ENCODE measurements at places on chromosomes 11 and 22.

GRCh38 chr11:75945446-75945845 is 130.4 kb downstream of the UVRAG start:
- no peak for DNase-seq

DNA sequence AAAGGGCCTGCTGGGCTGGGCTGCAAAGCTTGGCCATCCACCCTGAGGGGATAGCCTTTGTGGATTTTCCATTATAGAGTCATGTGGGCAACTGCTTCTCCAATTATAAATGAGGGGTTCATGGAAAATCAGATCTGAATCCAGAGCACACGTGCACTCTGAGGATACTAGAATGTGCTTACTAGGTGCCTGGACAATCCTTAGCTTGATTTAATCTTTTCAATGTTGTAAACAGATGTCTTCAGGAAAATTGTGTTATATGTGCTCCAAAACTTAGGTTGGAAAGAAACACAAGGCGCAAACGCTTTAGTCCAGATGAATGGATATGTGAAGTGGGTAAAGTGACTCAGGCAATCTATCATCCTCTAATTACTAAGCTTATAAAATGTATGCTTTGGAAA is 92.0 kb downstream of the SLC17A6 start:
- DNase-seq: no peak

- DNase-seq: no peak
Observed at GRCh38 chr22:50199829-50200460, 866 bp upstream of the SELENOO start.

GRCh38 chr11:118715245-118715831 is 35.9 kb upstream of the TREH start:
- DNase-seq: no peak

DNA sequence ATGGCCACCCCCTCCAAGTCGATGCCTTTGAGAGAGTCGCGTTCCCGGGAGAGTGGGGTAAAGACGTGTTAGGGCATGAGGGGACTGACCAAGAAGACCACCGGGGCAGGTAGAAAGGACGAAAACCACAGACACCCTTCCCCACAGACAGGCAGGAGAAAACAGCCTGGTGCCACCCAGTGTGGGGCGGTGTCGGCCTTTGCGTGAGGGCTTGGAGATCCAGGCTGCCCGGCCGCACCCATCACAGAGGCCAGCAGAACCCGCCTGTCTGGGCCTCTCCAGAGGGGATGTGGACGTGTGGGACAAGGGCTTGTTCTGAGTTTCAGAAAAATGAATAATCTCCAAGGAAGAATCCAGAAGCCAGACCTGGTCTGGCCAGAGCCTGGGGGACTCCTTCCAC is 30.8 kb downstream of the DAGLA start:
- no peak for DNase-seq

DNA sequence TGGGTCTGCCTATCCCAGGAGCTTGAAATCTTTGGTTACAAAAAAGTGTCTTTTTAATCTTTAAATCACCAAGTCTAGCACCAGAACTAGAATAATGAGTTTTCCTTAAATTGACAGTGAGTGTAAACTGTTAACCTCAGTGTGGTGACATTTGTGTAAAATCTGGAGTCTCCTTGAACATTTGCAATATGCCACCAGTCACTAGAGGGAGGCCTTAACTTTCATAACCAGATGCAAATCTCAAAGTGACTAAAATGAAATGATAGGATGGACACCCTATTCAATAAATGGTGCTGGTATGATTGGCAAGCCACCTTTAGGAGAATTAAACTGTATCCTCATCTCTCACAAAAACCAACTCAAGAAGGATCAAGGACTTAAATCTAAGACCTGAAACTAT is 8.3 kb upstream of the SCGB1D2 start:
- DNase-seq: no peak

- DNase-seq: no peak
Observed at GRCh38 chr11:125626288-125626950, 1.5 kb downstream of the CHEK1 start.

- no peak for DNase-seq
Observed at GRCh38 chr11:119509969-119510401, 87.0 kb upstream of the THY1 start.

DNA sequence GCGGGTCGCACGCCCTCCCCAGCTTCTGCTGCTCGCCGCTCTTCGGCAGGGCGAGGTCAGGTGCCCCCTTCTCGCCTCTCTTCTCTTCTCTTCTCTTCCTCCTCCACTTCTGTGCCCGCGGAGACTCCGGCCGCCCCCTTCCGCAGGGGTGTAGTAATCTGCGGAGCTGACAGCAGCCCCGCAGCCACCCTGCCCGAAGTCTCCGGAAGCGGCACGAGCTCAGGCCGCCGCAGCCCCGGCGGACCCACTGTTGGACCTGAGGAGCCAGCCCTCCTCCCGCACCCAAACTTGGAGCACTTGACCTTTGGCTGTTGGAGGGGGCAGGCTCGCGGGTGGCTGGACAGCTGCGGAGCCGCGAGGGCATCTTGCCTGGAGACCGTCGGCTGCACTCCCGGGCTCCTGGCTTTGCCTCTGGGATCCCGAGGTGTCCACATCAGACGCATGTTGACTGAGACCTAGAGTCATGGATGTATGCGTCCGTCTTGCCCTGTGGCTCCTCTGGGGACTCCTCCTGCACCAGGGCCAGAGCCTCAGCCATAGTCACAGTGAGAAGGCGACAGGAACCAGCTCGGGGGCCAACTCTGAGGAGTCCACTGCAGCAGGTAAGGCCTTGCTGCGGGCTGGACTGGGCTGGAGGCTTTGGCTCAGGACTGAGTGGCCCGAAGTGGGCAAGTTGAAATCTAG is 486 bp downstream of the STIM1 start:
- no peak for DNase-seq

GRCh38 chr11:18798799-18799469 is 7.3 kb upstream of the PTPN5 start:
- DNase-seq: no peak

GRCh38 chr11:5467527-5467926 is 18.4 kb downstream of the OR51I2 start:
- DNase-seq: no peak

DNA sequence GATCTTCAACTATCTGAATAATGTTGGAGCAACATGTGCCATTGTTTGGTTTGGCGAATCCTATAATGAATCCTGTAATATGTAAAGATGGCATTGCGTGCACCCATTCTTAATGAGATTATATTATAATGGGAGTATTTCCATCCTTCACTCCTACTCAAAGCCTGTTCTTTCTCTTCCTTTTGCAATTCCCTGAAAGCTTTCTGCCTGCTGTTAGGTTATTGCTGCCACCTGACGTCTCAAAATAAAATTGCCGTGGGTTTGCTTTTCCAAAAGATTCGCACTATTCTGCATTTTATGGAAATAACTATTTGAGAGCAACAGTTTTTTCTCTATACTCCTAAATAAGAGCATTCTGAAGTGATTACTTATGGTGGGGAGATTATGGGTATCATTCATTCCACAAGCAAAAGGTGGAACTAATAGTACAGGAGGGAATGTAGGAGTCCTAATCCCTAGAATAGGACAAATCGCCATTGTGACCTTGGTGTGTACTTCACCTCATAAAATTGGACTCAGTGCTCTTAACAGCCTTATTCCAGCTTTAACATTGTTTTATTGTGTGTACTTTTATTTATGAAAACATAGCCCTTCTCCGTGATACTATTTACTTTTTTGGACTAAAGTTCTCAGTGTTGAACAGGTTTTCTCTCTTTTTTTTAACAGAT is 69.6 kb upstream of the ALKBH3 start:
- no peak for DNase-seq

DNA sequence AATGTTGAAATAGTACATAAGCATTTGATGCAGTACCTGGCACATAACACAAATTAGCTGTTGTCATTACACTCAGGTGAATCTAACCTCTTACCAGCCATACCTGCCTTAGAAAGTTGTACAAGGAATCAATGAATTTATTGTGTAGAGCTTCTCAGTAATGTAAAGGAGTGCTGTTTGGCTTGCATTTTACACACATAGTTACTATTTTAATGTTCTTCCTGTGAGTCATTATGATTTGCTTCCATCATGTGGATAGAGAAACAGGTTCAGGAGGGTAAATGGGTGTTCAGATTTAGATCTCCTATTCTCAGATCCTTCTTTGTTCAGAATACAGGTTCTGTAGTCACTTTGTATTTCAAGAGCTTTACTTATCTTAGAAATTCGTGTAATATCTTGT is 27.6 kb upstream of the RCE1 start:
- DNase-seq: no peak

GRCh38 chr11:61494381-61494961 is 14.1 kb upstream of the LRRC10B start:
- DNase-seq: no peak

DNA sequence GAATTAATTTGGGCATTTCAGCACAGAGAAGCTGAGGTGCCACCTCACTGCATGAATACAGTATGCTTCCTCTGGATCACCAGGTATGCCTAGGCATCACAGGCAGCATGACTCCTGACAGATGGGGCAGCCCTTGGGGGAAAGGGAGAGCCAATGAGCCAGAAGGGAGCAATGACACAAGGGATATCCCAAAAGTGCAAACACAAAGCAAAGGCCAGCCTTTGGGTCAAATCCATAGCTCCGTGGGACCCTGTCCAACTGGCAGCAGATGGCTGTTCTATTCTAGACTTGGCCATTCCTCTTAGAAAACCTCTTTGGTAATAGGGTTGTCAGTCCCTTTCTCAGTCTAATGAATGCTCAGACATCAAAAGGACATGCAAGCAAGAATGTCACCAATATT is 73.3 kb downstream of the SERGEF start:
- DNase-seq: no peak

DNA sequence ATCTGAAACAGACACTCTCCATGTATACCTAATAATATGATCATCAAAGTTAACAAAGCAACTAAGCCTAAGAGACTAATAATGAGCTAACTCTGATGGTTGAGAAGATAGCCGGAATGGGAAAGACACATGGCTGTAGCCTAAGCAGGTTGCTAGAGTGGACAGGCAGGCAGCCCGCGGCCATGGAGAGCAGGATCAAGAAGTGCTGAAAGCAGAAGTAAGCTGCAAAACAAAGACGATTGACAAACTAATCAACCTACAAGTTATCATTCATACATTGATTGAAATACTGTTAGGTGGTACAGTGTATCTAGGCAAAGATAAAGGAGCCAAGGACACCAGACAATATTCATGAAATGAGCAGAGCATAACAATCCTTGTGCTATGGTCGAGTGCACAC is 29.3 kb downstream of the SLN start:
- DNase-seq: no peak

GRCh38 chr11:93559681-93560080 is 16.5 kb upstream of the SMCO4 start:
- DNase-seq: no peak

GRCh38 chr22:46178755-46179505 is 28.6 kb downstream of the PPARA start:
- no peak for DNase-seq

GRCh38 chr11:47183969-47184368 is 2.3 kb downstream of the PACSIN3 start:
- no peak for DNase-seq

DNA sequence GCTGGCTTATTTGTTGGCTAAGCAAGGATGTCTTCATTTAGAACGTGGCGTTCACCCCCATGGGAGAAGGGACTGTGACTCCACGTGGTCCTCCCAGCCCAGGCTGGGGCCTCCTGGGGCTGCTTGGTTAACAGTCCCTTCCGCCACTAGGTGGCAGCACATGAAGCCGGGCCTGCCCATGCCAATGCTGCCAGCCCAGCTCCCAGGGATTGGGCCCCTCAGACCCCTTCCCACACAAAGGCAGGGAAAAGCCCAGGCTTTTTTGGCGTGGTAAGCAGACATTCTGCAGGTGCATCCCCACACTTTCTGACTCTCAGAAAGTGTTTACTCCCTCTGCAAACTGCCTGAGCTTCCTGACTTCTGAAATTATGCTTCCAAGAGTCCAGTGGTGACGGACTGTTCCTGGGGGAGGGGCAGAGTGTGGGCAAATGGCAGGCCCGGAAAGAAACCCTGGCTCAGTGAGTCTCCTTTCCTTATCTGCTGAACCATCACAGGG is 3.1 kb downstream of the CBX6 start:
- peak; percentile 47 for DNase-seq

DNA sequence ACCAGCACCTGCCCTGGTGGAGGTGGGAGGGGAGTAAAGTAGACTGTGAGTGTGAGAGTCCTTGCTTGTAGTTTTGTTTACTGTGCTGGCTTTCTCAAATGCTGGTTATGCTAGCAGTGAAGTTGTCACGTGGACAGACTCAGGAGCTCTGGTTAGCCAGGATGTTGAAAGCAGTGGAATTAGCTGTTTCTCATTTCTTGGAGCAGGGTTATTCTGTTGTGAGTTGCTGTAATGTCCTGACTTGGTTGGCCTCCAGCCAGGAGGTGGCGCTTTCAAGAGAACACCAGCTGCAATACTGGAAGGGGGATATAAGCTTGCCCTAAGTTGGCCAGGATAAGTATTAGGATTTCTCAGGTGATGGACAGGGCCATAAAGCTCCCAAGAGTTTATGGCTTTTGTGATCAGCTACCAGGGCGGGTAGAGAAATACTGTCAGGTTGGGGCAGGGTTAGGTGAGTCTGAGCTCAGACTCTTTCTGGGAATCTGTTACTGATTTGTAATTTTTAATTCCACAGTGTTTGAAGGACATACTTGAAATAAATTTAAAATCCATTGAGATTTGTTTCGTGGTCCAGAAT is 13.7 kb downstream of the CYP2D6 start:
- DNase-seq: no peak

GRCh38 chr11:116500947-116501602 is 271.7 kb downstream of the BUD13 start:
- no peak for DNase-seq

DNA sequence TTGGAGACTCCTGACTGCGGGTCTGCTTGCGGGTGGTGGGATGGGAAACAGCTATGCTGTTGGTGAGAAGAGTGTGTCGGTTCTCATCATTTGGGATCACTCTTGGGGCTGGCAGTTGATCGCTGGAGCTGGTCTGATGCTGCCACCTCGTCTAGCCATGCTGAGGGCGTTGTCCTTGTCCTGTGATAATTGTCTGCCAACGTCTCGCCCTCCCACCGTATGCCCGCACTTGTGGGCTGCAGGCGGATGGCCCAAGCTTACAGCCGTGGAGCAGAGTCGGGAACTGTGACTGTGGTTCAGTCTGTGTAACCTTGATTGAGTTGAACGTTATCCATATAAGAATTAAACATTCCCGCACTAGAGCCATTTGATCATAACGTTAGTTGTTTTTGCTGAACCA is 204.4 kb downstream of the TBC1D22A start:
- DNase-seq: no peak

DNA sequence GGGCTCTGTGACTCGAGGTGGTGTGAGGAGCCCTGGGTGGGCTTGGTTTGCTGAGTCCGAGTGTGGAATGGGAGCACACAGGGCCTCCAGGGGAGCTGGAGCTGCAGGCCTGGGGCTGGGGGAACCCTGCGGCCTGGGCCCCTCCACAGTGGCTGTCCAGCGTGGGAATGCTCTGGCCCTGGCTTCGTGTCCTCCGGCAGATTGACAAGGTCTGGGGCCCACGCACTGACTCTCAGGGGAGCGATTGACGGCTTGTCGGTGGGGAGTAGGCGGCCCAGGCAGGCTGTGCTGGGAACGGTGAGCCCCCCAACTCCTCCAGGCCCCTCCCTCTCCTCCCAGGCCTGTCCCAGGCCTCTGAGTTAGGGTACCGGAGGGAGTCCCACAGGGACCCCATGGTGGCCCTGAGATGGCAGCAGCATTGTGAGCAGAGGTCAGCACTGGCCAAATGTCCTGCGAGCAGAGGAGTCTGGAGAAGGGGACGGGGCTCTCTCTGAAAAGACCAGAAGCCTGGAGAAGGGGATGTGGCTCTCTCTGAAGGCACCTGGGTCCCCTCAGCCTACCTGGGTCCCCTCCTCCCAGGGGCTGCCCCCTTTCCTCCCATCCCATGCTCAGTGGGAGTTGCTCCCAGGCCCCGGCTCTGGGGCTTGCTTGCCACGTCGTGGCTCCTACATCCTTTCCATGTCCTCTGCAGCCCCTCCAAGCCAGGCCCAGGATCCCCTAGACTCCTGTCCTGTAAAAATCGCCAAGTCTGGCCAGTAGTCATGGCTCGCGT is 23.8 kb upstream of the MYEOV start:
- DNase-seq: no peak

Measured in stimulated activated CD8-positive, alpha-beta memory T cell treated with anti-CD3 and anti-CD28 coated beads, Interleukin-7, amount 100 ng/mL, for 1 hour (primary cell).